ENCODE measurements at places on chromosomes 1 and 21. TPM values are rescaled to one million over a fixed set of nuclear protein-coding genes. Genes with fewer than 3 reads are reported as not detected.

The C1orf87 gene
- total RNA-seq = not detected

The LEFTY2 gene
- 0.08 TPM for total RNA-seq

The KCNH1 gene
- total RNA-seq = 0.12 TPM

The RNPEP gene
- 36.5 TPM for total RNA-seq

The CD53 gene
- total RNA-seq = not detected

The HTR1D gene
- not detected for total RNA-seq

The KANK4 gene
- total RNA-seq = not detected

The TTC3 gene
- total RNA-seq = 295 TPM

The FGR gene
- total RNA-seq = not detected

The C1orf105 gene
- total RNA-seq = not detected

The PTCH2 gene
- 0.38 TPM for total RNA-seq

The SPATA1 gene
- total RNA-seq = 0.15 TPM

The PPFIA4 gene
- total RNA-seq = 22.6 TPM

The CASQ1 gene
- not detected for total RNA-seq

The LAX1 gene
- total RNA-seq = not detected

The PLXNA2 gene
- 1.4 TPM for total RNA-seq

The IL6R gene
- total RNA-seq = 1.1 TPM

The SYNC gene
- total RNA-seq = 39.5 TPM

The WDR77 gene
- 33.7 TPM for total RNA-seq

The PDC gene
- 0.53 TPM for total RNA-seq

The NUP210L gene
- 0.12 TPM for total RNA-seq

The ADGRL4 gene
- 13.1 TPM for total RNA-seq

The DCDC2B gene
- not detected for total RNA-seq

The CD84 gene
- total RNA-seq = not detected

The CYP4A11 gene
- total RNA-seq = not detected

The KCNT2 gene
- total RNA-seq = 2.9 TPM

The TSTD1 gene
- 15.6 TPM for total RNA-seq

The VWA5B1 gene
- not detected for total RNA-seq

The RXFP4 gene
- not detected for total RNA-seq

The TOR1AIP2 gene
- total RNA-seq = 36.9 TPM

The ZNF124 gene
- 16.0 TPM for total RNA-seq

The FCGR2B gene
- total RNA-seq = not detected

The OR10J1 gene
- total RNA-seq = not detected

The CASQ2 gene
- total RNA-seq = not detected

The CELA2A gene
- not detected for total RNA-seq

The HSPA6 gene
- 0.75 TPM for total RNA-seq

The AUNIP gene
- total RNA-seq = not detected

The OR2M3 gene
- total RNA-seq = not detected
